DND-41 (cell line): ENCODE measurements at places on chromosomes 1 and 21.

GRCh38 chr1:14282707-14283106 is 315.8 kb upstream of the KAZN start:
- no peak for DNase-seq

GRCh38 chr1:220516014-220516721 is 11.8 kb upstream of the MARK1 start:
- DNase-seq: no peak

DNA sequence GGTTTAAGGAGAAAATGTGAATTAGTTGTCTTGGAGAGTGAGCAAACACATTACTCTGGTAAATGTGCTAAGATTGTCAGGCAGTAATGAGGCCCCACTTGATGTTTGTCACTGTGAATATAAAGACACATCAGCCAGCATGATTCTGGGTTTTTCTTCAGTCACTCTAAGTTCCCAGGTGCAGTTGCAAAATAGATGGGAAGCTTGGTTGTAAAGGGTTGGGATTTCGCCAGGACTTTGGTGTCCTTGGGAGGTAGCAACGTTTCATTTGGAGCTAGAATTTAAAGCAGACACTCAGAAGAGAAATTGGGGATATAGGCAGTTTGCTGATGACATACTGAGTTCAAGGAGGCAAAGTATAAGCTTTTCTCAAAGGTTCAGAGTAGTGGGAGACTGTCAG is 154.3 kb downstream of the MAST2 start:
- DNase-seq: no peak

DNA sequence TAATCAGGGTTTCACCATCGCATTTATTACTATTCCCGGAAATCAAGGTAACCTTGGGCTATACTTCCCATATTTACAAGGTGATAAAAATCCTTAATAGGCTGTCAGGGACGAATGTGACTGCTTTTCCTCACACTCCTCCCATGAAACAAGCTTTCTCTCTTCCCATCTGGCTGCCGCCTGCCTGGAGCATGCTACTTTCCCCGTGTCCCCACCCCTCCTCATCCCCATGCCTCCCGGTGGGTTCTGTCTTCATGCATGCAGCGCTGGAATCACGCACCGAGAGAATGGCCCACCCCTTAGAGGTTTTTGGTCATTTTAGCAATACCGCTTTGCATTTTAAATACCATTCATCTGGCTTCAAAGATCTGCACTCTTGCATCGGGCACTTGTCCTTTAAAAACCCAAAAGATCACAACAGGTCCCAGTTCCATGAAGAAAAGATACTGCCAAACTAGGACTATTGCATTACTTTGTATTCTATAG is 339.1 kb downstream of the NTNG1 start:
- DNase-seq: no peak

DNA sequence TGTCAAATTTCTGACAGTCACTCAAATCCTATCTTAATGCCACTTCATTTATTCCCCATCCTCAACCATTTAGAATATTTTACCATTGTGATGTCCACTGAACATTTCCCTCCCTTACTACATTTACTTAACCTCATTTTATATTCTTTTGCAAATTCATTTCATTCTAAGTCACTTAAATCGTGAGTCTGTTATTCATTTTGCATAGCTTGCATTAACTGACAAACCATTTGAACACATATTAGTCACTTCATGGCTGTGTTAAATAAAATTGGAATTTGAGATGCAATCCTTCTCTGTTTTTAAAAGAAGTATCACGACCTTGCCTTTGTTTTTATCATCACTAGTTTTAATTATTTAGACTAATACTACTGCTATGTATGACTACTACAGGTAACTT is 199.4 kb upstream of the COL11A1 start:
- no peak for DNase-seq

- no peak for DNase-seq
Measured at GRCh38 chr1:230772457-230773395, 25.5 kb downstream of the CAPN9 start.

DNA sequence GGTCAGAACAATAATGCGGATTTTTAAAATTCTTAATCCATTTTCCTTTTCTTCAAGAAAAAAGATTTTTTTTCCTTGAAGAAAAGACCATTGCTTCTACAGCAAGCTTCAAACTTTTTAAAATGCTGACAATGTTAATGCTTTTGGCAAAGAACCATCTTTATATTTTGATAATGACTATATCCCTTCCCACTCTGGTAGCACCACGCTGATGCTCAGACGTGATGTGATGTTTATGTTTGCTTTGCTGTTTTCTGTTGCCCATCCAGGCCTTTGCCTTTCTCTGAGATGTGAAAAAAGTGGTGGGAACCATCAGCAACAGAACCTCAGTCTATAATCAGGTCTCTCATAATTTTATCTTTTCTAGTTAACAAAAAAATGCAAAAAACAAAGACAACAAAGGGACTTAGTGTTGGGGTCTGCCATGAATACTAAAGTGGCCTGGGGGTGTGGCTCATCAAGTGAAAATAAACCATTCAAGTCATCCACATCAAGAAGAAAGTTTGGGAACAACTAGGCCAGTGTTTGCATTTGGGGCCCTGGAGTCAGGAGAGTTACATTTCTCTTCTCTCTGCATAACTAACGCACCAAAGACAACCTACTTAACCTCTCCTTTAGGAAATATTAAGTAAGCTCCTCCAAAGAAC is 244.6 kb upstream of the DMRTA2 start:
- DNase-seq: no peak

- DNase-seq: peak; percentile 55
Measured at GRCh38 chr1:199123615-199124014, 484.8 kb downstream of the PTPRC start.

DNA sequence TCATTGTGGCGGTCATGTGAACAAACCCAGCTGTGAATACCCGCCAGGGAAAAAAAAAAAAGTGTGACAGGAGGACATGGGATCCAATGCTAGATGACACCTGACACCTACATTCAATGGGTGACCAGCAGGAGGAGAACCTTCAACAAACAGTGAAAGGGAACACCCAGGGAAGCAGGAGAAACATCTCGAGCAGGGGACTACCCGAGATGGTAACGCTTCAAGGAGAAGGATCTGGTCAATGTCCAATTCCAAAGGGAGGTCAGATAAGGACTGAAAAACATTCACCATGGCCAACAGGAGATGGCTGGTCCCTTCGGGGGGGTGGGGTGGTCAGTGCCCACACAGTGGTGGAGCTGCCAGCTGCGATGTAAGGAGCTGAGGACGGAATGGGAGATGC is 46.3 kb downstream of the PTPN14 start:
- no peak for DNase-seq

GRCh38 chr1:117290890-117291289 is 76.4 kb upstream of the MAN1A2 start:
- DNase-seq: no peak

- DNase-seq: no peak
Measured at GRCh38 chr21:36708286-36709029, 9.5 kb downstream of the SIM2 start.

- DNase-seq: no peak
Measured at GRCh38 chr1:116692879-116693278, 25.3 kb upstream of the IGSF3 start.

DNA sequence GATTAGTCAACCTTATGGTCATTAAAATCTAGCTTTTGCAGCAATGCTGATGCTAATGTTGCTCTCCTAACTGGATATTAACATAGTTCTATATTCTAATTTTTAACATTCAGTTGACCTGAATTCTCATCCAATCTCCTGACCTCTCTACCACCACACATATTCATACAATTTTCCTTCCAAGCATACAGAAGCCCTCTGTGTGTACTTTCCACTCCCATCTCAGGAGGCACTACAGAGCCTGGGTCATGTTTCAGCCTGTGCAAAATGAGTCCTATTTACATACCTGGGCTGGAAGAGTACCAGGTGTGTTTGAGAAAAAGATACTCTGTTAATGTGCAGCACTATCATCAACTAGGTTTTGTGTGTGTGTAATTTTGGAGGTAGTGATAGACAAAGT is 486.3 kb downstream of the NEGR1 start:
- DNase-seq: no peak

DNA sequence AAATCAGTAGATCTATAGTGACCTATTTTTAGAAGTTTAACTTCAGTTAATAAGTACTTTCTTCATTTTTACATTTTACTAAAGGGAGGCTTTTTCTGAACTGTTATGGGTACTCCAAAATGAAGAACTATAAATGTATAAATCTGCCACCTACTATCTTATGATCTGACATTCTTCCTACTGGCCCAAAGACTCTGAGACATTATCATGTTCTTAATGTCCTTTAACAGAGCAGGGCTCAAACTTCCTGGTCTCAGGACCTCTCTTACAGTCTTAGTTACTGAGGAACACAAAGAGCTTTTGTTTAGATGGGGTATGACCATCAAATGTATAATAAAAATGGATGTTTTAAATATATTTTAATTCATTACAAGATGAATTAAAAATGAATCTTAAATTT is 8.9 kb downstream of the TRIM33 start:
- DNase-seq: no peak

- DNase-seq: no peak
Measured at GRCh38 chr1:31435471-31436409, 22.7 kb downstream of the SERINC2 start.

GRCh38 chr1:7356079-7356478 is 415.0 kb upstream of the VAMP3 start:
- DNase-seq: no peak

DNA sequence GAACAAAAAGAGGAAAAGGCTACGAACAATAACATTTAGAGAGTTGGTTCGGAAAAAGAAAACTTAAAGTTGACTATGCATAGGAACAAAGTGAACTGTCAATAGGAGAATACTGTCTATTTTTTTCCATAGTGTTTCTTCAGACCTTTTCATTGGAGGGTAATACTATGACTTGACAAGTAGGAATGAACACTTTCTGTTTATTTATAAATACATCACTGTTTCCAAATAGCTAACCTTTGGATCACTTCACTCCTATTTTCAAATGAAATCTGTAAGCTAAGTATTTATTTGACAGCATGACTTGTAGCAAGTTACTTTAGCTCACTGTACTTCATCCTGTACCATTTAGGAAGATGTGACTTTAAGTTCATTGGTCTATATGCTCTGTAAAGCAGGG is 221.3 kb downstream of the COL24A1 start:
- no peak for DNase-seq

GRCh38 chr1:68196676-68197075 is 35.6 kb downstream of the WLS start:
- DNase-seq: no peak

DNA sequence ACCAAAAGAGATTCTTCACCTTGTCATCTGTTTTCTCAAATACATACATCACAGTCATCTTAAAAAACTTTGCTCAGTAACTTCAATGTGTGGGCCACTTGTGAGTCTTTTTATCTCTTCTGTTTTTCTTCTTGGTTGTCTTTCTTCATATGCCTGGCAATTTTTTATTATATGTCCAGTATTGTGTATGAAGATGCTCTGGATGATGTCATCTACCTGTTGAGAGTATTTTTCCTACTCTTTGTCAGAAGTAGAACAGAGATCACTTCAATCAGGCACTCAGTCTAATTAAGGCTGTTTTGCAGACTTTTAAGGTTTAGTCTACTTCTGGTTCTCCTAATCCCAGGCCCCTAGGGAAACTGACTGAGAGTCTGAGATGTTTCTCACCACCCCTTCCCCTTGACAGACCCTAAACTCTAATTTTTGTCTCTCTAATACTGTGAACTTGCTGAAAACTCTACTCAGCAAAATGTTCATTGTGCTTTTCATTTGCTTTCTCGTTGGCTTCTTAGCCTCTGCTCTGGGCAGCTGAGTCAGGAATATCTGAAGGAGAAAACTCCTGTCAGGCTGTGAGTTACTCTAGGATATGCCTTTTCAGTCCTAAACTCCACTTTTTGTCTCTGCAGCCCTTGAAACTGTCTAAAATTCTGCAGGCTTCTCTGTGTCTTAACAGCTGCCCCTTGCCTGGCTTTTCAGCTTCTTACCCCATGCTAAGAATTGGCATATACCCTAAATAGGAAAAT is 33.0 kb upstream of the DNAJC6 start:
- no peak for DNase-seq

DNA sequence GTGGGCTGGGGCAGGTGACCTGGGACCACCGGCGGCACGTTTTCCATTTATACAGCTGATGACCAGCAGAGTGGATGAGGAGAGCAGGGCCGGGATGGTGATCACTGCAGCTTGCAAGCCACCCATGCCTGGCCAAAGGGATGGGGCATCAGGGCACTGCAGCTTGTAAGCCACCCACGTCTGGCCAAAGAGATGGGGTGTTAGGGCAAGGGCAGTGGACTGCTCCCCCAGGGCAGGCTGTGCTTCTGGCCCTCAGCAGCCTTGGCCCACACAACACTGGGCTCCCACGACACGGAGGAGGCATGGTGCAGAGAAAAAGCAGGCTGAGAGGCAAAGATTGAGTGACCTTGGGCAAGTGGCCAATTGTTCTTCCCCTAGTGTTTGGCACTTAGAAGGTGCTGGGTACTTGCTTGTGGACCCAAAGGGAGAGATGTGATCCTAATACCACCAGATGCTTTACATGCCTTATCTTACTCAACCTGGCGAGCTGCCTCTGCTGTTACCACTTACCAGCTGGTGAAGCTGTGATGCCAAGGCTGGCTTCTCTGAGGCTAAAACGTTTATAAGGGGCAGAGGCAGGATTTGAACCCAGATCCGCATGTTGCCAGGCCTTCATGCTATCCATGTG is 48.3 kb downstream of the TRIM62 start:
- no peak for DNase-seq

DNA sequence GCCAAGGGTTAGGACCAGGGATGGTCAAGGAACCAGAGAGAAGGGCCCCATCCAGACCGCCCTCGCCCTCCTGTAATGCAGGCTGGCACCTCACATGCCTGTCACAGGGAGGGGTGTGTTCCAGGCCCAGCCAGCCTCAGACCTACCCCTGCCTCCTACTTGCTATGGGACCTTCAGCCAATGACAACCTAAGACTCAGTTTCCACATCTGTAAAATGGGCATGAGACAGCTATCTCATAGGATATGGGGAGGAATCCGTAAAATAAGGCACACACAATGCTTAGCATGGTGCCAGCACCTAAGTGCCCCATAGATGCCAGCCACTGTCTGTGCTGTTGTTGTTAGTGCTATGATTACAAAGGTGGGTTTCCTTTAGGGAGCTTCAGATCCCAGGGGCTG is 7.9 kb downstream of the KIF17 start:
- DNase-seq: no peak

GRCh38 chr1:211938561-211938997 is 96.8 kb downstream of the INTS7 start:
- no peak for DNase-seq

DNA sequence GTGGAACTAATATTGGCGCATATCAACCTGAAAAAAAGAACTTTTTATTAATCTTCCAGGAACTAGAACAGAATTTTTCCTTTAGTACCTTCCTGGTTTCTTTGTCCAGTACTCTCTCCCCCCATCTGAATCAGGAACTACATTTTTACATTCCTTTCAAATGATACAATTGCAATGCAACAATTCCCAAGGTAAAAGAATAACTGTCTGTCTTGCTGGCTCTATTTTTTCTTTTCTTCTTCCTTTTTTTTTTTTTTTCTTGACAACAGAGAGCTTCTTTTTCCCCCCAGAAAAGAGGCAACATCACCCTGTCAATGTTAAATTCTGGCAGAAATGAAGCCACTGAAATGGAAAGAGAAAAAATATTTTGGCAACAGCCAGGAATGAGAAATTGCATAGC is 4.5 kb upstream of the CD101 start:
- DNase-seq: no peak

GRCh38 chr1:88088481-88088880 is 595.6 kb upstream of the PKN2 start:
- no peak for DNase-seq

- no peak for DNase-seq
Measured at GRCh38 chr1:14773396-14774025, 175.0 kb downstream of the KAZN start.
